Stimulated activated CD8-positive, alpha-beta memory T cell treated with anti-CD3 and anti-CD28 coated beads, Interleukin-7, amount 100 ng/mL, for 1 hour (primary cell): ENCODE measurements at places on chromosomes 11 and 22.

DNA sequence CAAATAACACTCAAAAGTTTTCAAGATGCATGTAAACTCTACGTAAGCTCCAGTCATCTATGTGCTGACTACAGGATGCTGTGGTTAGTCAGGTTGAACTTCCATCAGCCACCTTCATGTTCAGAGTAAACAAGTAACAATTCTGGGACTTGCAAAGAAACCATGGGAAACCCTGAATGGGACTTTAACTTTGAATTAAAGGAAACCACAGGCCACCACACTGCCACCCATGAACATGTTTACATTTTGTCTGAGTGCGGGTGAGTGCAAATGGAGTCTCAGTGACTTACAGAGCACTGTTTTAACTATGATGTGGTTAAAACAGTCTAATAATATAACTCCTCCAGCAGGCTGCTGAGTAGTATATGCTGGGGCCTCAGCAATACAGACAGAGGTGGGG lies 12.9 kb upstream of the SYTL2 start:
- DNase-seq = peak; percentile 29

- DNase-seq = no peak
Measured at GRCh38 chr11:31728432-31728831, 82.7 kb downstream of the PAX6 start.

DNA sequence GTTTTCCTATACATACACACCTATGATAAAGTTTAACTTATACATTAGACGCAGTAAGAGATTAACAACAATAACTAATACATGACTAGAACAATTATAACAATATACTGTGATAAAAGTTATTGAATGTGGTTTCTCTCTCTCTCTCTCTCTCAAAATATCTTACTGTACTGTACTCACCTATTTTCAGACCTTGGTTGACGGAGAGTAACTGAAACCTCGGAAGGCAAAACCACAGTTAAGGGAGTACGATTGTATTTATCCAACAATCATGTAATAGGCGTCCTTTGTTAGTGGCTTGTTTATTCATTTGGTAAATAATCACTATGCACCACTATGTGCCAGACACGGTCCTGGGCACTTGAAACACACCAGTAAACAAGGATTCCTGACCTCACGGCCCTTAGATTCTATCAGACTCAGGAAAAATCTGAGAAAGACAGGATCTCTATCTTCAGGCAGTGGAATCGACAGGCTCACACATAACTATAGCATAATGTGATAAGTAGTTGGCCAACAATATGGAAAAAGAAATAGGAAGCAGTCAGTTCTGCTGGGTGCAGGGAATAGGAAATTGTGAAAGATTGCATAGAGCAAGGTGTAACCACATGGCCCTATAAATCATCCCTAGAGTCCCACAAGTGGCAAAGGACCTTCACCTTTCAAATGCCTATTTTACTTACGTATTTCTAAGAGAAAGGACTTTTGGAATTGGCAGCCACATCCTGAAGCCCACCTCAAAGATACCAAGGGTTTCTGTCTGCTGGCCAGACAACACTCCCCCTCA lies 12.0 kb downstream of the ETS1 start:
- no peak for DNase-seq

- DNase-seq = no peak
Measured at GRCh38 chr11:131198161-131199014, 172.0 kb upstream of the NTM start.

- no peak for DNase-seq
Measured at GRCh38 chr11:114472661-114473060, 33.4 kb downstream of the REXO2 start.

DNA sequence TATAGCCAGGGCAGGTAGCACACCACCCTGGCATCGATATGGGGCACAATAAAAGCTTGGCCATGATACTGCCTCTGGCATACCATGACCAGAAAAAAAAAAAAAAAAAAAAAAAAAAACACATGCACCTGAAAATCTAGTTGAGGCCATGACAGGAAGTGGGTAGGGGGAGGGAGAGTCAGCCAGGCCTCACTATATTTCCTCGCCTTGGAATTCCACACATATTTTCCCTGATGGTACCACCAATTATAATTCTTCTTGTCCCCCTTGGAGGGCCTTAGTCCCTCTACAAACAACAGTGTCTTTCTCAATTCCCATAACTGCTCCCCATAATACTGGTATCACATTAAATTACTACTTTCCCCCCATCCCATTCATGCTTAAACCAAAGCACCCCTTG lies 12.6 kb upstream of the CHKA start:
- DNase-seq = no peak
